Fibroblast of mammary gland (primary cell): ENCODE measurements at places on chromosomes 4 and X.

GRCh38 chrX:78747489-78747888, at the start of gene LPAR4:
LPAR4 (plus strand) TSS chrX:78747720; CDS start chrX:78754870, 7,150 bp downstream.
- DNase-seq = peak; percentile 34

DNA sequence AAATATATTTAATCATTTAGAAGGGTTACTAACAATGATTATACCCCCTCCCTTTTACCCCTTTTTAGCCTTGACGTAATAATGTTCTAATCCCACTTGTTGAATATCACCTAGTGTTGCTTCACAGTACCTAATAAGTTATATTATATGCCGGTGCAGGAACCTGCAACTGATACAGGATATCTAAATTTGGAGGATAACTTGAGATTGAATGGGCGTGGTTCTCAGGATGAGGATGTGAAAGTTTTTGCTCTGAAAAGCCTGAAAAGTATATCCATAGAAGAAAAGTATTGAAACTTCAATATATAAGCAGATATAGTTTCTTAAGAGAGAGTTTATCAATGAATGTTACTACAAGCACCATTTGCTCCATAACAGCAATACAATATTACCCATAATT, 59.8 kb downstream of the ZNF711 start:
- no peak for DNase-seq

- DNase-seq = peak; percentile 20
These were observed 24.4 kb upstream of the PIGA start for GRCh38 chrX:15359701-15360100.

DNA sequence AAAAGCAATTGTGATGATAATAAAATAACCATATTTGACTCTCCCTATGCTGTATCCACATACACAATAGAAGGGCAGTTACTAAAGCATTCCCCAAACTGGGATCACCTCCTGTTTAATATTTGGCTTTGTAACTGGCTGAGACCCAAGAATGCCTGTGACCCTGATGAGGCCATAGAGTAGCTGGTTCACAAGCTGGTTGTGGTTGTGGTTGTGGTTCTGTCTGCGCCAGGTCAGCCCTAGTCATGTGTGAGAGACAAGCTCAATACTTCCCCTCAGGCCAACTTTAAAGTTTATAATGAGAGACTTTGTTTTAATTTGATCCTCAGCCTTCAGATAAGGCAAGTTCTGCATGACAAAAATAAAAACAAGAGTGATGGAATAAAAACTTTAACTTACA, 209.9 kb downstream of the PARM1 start:
- peak; percentile 3 for DNase-seq

GRCh38 chr4:99755223-99755944, 61.2 kb upstream of the DAPP1 start:
- peak; percentile 58 for DNase-seq

DNA sequence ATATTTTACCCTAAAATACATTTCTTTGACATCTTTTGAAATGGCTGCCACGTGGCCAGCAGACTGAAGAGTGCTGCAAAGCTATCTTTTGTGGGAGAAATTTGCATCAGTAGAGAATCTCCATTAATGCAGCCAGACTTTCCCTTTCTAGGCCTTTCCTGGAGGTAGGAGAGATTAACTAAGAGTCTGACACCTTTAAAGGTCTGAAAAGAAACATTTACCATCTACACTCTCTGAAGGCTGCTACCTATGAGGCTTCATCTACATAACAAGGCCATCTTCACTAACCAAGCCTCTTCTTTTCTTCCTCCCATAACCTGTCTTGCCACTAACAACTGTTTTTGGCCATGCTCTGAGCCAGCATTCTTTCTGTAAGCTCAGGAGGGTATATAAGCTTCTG, 17.8 kb upstream of the SPRY1 start:
- no peak for DNase-seq

GRCh38 chr4:61532336-61533000, 332.3 kb downstream of the ADGRL3 start:
- no peak for DNase-seq

DNA sequence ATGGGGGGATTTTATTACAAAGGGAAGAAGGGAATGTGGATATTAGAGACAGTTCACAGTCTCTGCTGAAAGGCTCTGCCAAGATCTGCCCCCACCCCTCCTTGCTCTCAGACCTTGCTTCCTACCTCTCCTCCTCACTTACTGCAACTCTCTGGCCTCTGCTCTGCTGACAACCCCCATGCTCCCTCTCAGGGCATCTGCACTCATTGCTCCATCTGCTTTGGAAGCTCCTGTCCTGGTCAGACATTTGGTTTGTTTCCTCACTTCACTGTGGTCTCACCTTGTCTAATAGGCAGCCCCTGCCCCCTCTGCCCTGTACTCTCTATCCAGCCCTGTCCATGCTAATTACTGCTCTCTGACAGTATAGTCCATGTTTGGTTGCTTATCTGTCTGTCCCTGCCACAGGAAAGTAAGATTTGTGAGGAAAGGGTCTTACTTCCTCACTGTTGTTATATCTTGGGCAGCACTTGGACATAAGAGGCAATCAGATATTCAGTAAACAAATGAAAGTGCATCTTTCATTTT, 189.3 kb downstream of the PTTG2 start:
- no peak for DNase-seq

- DNase-seq = peak; percentile 28
These were observed 793 bp upstream of the DCUN1D4 start for GRCh38 chr4:51842167-51842553.

DNA sequence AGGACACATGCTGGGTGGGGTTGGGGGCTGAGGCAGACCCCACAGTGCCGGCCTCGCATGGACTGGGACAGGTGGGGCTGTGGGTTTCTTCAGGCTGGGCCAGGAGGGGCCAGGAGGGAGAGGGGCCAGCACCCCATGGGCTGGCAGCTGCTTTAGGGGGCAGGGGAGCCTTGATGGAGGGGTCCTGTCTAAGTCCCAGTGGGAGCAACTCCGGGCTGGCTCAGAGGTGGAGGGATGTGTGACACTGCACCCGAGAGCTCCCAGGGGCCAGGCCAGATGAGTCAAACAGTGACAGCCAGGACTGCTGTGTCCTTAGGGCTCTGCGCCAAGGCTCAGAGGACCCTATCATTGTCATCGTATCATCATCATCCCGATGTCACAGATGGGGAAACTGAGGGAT, 4.4 kb upstream of the ABLIM2 start:
- no peak for DNase-seq

- DNase-seq = no peak
These were observed 137.3 kb upstream of the RPL34 start for GRCh38 chr4:108483079-108483478.

GRCh38 chr4:2800691-2801596, 8.1 kb downstream of the SH3BP2 start:
- DNase-seq = peak; percentile 44

GRCh38 chr4:153950100-153950979, 161.5 kb upstream of the SFRP2 start:
- no peak for DNase-seq

DNA sequence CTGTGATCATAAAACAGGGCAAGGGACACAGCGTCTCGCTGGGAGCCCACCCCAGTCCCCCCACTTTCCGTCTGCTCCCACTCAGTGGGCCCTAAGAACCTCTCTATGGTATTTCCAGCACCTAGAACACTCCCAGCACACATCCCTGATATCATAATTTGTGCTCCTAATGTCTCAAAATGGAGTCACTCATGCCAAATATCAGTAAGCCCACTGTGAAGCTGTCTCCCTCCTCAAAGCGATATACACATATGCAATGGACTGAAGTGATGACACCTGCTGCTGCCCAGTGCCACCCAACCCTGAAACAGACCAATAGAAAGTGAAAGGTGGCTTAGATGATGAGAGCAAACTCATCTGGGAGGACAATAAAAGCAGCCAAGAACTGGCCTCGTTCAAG, 17.9 kb downstream of the ENPP6 start:
- DNase-seq = no peak

- no peak for DNase-seq
These were observed 89.5 kb upstream of the VEGFC start for GRCh38 chr4:176882206-176882605.

- DNase-seq = peak; percentile 21
These were observed 182.9 kb downstream of the COX18 start for GRCh38 chr4:72886602-72887001.

- DNase-seq = peak; percentile 47
These were observed 39.0 kb downstream of the ENPEP start for GRCh38 chr4:110514889-110515479.

DNA sequence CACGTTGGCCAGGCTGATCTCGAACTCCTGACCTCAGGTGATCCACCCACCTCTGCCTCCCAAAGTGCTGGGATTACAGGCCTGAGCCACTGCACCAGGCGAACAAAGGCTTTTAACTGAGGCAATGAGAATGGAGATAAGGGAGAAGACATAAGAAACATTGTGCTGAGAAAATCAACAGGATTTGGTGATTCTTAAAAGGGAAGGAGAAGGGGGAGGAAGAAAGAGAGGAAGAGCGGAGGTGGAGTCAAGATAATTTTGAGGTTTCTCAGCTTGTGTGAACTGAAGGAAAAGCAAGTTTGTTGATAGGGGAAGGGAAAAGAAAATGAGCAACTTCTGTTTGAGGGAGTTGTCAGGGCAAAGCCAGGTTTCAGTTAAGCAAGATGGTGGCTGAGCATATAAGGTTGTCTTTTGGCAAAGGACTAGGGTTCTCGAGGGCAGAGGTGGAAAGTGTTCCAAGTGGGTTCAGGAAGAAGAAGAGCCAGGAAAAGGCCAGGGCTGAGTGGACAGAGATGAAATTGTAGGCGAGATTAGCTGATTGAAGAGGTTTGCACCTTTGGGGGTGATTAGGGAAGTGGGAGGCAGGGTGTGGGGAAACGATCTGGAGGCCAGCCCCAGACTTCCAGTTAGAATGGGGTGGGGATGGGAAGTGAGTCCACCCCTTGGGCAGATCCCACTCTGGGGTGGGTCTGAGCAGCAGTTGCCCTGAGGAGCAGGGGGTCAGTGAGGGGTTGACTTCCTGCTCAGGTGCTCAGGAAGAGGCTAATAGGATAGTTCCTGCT, 7.8 kb downstream of the DOCK11 start:
- no peak for DNase-seq

- peak; percentile 81 for DNase-seq
These were observed 308.2 kb downstream of the FRMPD4 start for GRCh38 chrX:12446342-12447075.

DNA sequence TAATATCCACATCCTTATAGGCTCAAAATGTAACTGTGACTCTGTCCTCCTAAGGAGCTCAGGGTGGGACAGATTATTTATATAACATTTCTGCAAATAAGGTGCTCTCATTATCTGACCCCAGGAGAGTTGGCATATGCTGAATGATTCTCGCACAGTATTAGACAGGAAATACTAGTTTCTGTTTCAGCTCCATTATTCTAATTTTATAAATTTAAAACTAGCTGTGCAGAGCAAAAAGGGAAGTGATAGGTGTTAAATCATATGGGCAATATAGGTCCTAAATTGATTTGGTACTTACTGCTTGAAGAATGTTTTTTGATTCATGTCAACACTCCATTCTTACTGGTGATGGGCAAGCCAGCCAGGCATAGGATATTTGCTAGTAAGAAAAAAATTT, 141.5 kb downstream of the GLRA2 start:
- no peak for DNase-seq

- DNase-seq = no peak
These were observed 192.4 kb upstream of the NEIL3 start for GRCh38 chr4:177117256-177117655.

DNA sequence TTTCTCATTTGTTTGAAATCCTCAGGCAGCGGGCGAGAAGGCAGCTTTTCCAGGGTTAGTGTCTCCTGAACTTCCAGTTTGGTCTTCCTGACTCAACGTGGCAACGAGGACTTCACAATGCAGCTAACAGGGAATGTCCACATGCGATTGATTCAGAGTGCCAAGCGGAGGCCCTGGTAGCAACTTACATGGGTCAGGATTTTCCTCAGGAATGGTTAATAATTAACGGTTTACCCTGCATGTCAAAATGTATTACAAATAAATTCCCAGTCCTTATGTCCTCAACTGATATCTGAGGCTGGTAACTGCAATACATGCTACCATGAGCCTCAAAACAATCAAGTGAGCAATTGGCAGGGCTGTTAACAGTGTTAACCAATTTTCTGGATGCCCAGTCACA, 67.2 kb downstream of the MAP3K15 start:
- no peak for DNase-seq

- no peak for DNase-seq
These were observed 12.6 kb upstream of the MFAP3L start for GRCh38 chr4:170038769-170039168.

- DNase-seq = peak; percentile 34
These were observed 957 bp downstream of the TIMM17B start for GRCh38 chrX:48896611-48897011.

- no peak for DNase-seq
These were observed 343.7 kb downstream of the GRIA2 start for GRCh38 chr4:157564218-157564617.

- DNase-seq = no peak
These were observed 38.9 kb downstream of the PPA2 start for GRCh38 chr4:105434940-105435339.

- no peak for DNase-seq
These were observed 58.1 kb downstream of the FNIP2 start for GRCh38 chr4:158826882-158827281.
